ENCODE measurements at places on chromosomes 1 and 21.

GRCh38 chr1:26913754-26914619 is at the start of gene NR0B2:
Gene NR0B2 (minus strand): TSS chr1:26913975. CDS start chr1:26913940, 35 bp downstream.
- no peak for DNase-seq

DNA sequence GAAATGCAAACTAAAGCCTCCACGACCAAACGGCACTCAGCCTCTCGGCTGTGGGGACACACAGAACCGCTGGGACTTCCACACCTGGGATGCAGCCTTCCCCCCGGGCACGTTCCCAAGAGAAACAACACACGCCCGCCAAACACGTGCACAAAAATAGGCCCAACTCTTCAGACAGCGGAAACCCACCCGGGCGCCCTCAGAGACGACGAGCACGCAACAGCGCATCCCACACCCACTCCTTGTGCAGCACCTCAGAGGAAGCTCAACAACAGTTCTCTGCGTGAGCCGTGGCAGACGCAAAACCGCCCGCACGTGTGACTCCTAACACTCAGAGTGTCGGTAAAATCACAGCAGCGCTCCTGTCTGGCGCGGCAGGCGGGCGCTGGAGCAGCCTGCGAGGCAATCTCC is 5.3 kb downstream of the C1orf159 start:
- no peak for DNase-seq

DNA sequence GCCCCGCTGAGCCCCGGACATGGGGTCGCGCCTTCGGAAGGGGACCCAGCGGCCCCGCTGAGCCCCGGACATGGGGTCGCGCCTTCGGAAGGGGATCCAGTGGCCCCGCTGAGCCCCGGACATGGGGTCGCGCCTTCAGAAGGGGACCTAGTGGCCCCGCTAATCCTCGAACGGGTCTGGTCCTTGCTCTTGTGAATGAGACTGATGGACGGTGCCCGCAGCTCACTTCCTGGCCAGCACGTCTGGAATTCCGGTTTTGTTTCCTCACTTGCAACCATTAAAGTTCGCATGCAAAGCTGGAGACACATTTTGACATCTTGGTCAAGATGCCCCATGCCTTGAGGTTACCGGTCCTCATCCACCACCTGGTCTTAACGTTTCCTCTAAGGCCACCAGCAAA is 5.6 kb downstream of the WRAP73 start:
- DNase-seq, result no peak

DNA sequence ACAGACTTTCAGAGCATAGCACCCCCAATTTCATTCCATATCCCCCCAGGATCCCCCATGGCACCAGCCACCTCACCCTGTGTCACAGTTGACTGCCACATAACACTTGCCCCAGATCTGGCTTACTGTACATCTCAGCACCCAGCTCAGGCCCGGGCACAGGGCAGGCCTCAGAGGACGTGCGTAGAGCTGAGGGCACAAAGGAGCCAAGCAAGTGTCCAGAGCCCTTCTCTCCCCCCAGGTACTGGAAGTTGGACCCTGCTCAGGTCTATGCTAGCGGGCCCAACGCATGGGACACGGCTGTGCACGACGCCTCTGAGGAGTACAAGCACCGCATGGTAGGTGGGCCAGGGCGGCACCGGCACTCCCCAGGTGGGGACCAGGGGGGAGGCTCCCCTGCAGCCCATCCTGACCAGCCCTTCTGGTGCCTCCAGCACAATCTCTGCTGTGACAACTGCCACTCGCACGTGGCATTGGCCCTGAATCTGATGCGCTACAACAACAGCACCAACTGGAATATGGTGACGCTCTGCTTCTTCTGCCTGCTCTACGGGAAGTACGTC is 8.0 kb upstream of the SYTL1 start:
- no peak for DNase-seq

- DNase-seq, result no peak
These were observed at the start of gene EPHA2 for GRCh38 chr1:16155537-16156410. Gene EPHA2 (minus strand): TSS chr1:16156069. CDS start chr1:16155932, 137 bp downstream.

- DNase-seq, result no peak
These were observed 45.1 kb downstream of the BCL9 start for GRCh38 chr1:147586414-147586813.

GRCh38 chr1:81149649-81150325 is 650.9 kb upstream of the ADGRL2 start:
- no peak for DNase-seq

DNA sequence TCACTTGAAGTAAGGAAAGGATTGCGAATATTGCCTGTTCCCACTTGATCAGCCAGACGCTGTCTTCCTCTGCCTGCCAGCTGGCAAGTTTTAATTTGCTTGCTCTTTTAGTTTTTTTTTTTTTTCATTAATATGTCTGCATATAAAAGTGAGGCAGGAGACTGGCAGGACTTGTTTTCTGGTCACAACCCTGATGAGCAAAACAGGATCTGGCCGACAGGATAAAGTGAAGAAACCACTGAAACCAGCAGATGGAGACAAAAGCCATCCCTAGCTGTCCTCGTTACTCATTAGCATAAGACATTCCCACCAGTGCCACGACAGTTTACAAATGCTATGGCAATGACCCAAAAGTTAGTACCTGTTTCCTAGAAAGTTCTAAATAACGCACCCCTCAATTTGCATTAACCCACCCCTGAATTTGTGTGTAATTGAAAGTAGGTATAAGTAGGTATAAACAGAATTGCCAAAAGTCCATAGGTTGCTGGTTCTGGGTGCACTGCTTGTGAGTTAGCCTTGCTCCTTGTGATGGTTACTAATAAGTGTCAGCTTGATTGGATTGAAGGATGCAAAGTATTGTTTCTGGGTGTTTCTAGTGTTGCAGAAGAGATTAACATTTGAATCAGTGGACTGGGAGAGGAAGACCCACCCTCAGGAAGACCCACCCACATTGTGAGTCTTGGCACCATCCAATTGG is 60.8 kb downstream of the ZNF684 start:
- DNase-seq, result no peak

DNA sequence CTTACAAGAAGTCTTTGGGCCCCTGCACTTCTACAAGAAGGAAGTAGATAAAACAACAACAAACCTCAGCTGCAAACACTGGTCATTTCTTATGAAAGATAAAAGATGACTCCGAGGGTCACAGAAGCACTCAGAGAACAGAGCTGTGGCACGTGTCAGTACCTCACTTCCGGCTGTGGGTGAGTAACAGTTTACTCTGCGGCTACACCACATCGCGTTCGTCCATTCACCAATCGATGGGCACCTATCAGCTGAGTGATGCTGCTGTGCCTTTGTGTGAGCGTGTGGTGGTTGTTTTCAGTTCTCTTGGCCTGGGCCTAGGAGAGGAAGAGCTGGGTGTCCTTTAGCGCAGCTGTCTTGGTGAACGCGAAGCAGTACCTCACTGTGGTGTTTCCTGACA is 49.9 kb downstream of the COL6A1 start:
- no peak for DNase-seq

DNA sequence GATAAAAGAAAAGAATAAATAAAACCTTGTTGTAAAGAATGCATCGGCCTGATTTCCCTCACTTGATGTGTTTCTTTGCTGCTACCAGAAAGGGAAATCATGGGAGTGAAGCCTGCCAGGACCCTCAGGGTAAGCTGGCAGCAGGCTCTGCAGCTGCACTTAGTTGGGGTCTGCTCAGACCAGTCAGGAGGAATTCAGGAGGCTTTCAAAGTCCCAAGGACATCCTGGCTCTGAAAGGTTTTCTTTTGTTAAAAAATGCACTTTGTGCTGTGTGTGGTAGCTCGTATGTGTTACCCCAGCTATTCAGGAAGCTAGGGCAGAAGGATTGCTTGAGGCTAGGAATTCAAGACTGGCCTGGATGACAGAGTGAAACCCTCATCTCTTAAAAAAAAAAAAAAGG is 254.8 kb downstream of the ZNF648 start:
- no peak for DNase-seq

GRCh38 chr1:204975021-204975420 is 68.0 kb upstream of the CNTN2 start:
- DNase-seq, result no peak

GRCh38 chr21:34743831-34744230 is 75.0 kb downstream of the CLIC6 start:
- DNase-seq, result no peak

- no peak for DNase-seq
These were observed 191.2 kb downstream of the DISC1 start for GRCh38 chr1:231817801-231818200.

GRCh38 chr1:41268154-41268770 is 26.2 kb upstream of the SCMH1 start:
- peak; percentile 20 for DNase-seq

GRCh38 chr1:230048322-230048721 is 18.7 kb upstream of the GALNT2 start:
- DNase-seq, result no peak

- no peak for DNase-seq
These were observed 34.8 kb downstream of the CLCA1 start for GRCh38 chr1:86503406-86504136.

DNA sequence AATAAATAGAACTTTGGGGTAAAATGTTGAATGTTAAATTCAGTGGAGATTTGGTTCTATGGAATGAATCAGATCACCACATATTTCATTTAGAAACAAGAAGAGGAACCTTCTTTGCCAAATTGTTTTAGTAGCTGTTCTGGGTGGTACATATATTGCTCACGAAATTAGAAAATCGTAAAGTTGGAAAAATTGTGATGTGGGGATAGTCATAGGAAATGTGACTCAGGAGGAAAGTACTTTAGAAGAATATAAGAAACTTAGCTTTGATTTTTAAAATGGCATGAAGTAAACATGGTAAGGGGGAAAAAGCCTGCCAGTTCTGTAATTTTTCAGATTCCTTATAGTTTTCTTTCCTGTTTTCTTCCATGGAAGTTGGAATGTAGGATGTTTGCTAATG is 27.4 kb downstream of the RRP15 start:
- DNase-seq, result no peak

GRCh38 chr1:216914974-216915373 is 191.7 kb upstream of the ESRRG start:
- no peak for DNase-seq

GRCh38 chr1:14987829-14988603 is 165.5 kb upstream of the TMEM51 start:
- no peak for DNase-seq

DNA sequence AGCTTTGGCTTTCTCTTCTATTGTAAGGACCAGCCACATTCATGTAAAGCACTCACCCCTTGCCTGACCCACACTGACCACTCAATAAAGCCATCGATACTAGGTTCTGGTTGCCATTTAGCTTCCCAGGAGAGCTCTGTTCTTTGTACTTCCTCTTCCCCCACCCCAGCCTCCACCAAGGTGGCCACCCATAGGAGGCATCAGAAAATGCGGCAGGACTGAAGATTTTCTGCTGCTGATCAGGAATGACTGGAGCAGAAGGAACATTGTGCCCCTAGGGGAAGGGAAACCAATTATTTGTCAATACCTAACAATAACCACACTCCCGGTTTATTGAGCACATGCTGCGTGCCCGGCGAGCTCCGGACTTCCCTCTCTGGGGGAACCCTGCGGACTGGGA is 5.2 kb upstream of the SMIM12 start:
- DNase-seq, result no peak

DNA sequence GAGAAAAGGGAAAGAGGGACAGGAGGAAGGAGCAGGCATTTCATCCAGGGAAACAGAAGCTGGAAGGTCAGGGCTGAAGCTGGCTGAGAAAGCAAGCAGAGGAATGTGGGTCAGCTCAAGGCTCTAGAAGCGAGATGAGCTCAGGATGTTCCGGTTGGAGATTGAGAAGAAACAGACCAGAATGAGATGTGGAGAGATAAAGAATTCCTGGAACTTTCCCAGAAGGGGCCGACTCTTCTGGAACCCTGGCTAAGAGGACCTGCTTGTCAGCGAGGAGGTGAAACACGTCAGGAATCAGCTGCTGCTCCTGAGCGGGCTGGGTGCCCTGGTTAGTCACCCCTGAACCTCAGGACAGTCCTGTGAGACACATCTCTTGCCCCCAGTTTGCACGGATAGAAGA is 75.9 kb downstream of the HUNK start:
- DNase-seq, result no peak

All from activated naive CD4-positive, alpha-beta T cell (primary cell).